CD4-positive, alpha-beta T cell treated with Interferon alpha-2 for 1 hour (primary cell): ENCODE measurements at places on chromosomes 2 and 18.

DNA sequence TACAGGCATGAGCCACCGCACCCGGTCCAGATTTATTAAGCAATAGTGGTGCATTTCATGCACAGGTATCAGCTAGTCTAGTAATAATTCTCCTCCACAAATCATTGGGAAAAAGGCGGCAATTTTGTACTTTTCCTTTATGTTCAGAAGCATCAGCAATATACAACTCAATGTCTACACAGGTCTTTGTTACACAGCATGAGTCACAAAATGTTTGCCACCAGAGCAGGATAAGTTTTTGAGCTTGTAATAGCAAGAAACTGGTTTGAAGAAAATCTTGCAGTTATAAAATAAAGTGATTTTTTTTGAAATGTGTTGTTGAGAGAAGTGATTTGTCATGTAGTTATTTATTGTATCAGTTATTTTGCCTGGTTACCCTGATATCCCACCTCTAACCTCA is 4.8 kb upstream of the ITPRIPL1 start:
- no peak for DNase-seq

GRCh38 chr2:167264380-167264779 is 376.1 kb downstream of the XIRP2 start:
- no peak for DNase-seq

DNA sequence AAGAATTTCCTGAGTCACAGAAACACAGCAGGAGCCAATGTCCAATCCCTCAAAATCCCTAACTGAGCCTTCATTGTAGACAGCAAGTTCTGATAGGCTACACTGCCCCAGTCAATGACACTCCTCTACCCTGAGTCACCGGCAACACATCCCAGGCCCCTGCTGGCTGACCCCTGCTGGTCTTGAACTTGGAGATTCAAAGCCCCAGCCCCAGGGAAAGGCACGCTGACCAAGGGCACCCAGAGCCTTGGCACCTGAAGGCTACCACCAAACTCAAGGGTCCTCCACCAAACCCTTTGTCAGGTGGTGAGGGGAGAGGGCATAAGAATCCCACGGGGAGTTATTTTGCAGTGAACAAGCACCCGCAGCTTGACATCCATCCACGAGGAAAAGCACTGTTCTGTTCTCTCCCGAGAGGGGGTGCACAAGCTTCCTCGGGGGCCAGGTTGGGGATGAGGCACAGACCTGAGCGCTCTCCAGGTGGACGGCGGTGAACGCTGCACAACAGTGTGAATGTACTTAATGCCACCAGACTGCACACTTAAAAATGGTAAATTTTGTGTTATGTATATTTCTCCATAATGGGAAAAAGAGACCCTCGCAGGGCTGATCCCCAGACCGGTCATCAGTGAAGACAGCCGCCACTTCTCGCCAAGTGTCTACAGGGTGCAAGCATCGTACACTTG is 46.9 kb downstream of the TFCP2L1 start:
- DNase-seq: no peak

- no peak for DNase-seq
Measured at GRCh38 chr2:10546975-10547391, 98.9 kb upstream of the ODC1 start.

DNA sequence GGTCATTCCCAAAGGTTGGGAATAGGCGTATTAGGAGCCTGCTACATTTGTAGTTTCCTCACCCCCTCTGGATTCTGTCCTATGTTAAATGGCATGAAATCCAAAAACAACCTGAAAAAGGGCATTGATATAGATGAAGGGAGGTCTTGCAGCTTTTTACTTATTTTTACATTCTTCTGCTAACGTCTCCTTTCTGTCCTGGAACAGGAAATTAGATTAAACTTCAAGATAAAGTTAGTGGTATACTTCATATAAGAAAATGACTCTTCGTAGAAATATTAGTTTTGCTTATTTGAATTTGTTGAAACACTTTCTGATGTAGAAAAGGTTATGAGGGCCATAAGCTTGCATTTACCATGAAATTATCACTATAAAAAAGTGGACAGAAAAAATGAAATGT is 694.5 kb downstream of the ADCYAP1 start:
- no peak for DNase-seq

GRCh38 chr18:46411867-46412690 is 244.9 kb downstream of the LOXHD1 start:
- no peak for DNase-seq
